ENCODE measurements at places on chromosomes 1 and 21. TPM values are rescaled to one million over a fixed set of nuclear protein-coding genes. Genes with fewer than 3 reads are reported as not detected.
A peak's percentile ranks its signal among the peaks of the same experiment; 100 is the strongest.

Gene NGF
- total RNA-seq, result 2.9 TPM

Gene VWA5B1
- total RNA-seq, result under 0.01 TPM

Gene FBXO2
- total RNA-seq, result 3.1 TPM

Gene PTPN7
- 0.78 TPM for total RNA-seq

Gene CHODL
- 4.1 TPM for total RNA-seq

Gene MPZ
- 16.9 TPM for total RNA-seq

DNA sequence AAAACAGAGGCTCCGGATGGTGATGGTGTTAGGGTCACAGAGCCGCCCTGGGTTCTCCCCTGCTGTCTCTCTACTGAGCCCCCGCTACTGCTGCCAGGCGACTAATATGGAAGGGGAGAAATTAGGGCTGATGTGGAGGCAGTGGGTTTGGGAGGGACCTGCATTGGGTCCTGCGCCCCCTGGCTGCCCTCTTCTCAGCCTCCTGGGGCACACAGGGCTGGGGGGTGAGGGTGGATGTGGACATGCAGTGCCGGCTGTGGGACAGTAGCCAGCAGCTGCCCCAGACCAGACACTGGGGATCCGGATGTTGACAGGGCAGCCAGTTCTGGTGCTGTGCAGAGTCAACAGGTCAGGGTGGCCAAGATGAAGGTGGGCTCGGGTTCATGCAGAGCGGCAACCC lies 1.5 kb upstream of the CLCNKB start:
- H3K4me1 ChIP-seq, result no peaks in the 10 kb centered on the region
- no peaks in the 10 kb centered on the region for H3K27me3 ChIP-seq
- no peak for DNase-seq
- no peaks in the 10 kb centered on the region for H3K36me3 ChIP-seq
- no peak overlapping the region for H3K27ac ChIP-seq

DNA sequence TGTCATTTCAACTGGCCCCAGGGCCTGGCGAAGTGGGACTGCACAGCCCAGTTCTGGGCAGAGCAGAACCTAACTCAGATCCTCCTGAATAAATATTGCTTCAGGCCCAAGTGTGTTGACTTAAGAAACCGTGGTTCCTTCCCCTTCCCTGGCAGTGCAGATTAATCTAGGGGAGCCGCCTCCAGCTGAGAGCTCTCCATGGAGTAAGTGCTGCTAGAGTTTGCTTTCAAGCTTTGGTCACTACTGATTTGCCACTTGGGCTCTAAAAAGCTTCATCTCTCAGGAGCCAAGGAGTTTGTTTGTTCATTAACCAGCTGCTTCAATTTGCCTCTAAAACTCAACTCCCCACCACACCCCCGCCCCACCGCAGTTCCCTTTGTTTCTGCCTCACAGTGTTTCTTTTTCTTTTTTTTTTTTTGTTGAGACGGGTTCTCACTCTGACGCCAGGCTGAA lies 112.1 kb downstream of the DTL start:
- H3K4me1 ChIP-seq, result no peaks in the 10 kb centered on the region
- no peak for DNase-seq
- no peaks in the 10 kb centered on the region for H3K27me3 ChIP-seq

DNA sequence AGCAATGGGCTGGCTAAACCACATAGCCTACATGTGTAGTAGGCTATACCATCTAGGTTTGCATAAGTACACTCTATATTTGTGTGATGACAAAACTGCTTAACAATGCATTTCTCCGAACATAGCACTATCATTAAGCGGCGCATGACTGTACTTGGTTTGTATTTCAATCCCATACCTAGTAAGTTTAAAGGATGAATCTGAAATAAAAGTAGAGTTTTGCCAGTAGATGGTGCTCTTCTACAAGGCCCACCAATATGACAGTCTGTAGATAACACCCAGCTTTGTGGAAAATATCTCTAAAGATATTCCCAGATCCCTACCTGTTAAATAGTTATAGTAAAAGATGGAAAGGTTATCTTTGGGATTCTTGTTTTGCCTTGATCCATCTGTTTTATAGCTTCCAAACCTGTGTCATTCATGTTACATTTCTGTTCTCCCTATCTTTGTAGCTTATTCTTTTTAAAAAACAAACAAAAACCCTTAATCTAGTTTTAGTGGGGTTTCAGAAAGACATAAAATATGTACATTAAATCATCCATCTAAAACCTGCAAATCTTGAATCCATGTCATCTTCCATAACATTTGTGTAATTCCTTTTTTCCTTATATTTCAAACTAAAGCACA lies 33.9 kb upstream of the ASPM start:
- no peak for DNase-seq
- H3K4me1 ChIP-seq, result no peaks in the 10 kb centered on the region
- H3K36me3 ChIP-seq, result peaks cover 9% of the 10 kb centered on the region
- H3K27ac ChIP-seq, result no peak overlapping the region
- no peak overlapping the region for H3K4me3 ChIP-seq

- no peaks in the 10 kb centered on the region for H3K36me3 ChIP-seq
- H3K4me3 ChIP-seq, result no peak overlapping the region
- H3K27me3 ChIP-seq, result no peaks in the 10 kb centered on the region
- no peak for DNase-seq
These were observed 179.0 kb upstream of the PLD5 start for GRCh38 chr1:242703467-242703866.

GRCh38 chr1:59354709-59355337 lies 57.9 kb downstream of the FGGY start:
- peaks cover 18% of the 10 kb centered on the region for H3K4me1 ChIP-seq
- H3K36me3 ChIP-seq, result no peaks in the 10 kb centered on the region
- H3K27me3 ChIP-seq, result no peaks in the 10 kb centered on the region
- H3K4me3 ChIP-seq, result no peak overlapping the region

DNA sequence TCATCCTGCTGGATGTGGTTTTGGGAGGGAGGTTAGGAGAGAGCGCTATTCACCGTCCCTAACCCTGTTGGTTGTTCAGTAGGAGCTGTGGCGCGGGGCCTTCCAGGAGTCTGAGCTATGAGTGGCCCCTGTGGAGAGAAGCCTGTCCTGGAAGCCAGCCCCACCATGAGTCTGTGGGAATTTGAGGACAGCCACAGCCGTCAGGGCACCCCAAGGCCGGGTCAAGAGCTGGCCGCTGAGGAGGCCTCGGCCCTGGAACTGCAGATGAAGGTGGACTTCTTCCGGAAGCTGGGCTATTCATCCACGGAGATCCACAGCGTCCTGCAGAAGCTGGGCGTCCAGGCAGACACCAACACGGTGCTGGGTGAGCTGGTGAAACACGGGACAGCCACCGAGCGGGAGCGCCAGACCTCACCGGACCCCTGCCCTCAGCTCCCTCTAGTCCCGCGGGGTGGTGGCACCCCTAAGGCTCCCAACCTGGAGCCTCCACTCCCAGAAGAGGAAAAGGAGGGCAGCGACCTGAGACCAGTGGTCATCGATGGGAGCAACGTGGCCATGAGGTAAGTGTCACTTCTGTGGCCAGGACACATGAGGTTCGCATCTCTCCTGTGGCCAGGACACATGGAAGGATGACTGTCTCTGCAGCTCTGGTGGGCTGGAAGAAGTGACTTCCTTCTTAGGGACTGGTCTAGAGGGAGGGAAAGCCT lies 1.2 kb downstream of the ZC3H12A start:
- H3K36me3 ChIP-seq, result peaks cover 29% of the 10 kb centered on the region
- H3K4me3 ChIP-seq, result peak overlapping the region; percentile 92
- H3K27me3 ChIP-seq, result no peaks in the 10 kb centered on the region

DNA sequence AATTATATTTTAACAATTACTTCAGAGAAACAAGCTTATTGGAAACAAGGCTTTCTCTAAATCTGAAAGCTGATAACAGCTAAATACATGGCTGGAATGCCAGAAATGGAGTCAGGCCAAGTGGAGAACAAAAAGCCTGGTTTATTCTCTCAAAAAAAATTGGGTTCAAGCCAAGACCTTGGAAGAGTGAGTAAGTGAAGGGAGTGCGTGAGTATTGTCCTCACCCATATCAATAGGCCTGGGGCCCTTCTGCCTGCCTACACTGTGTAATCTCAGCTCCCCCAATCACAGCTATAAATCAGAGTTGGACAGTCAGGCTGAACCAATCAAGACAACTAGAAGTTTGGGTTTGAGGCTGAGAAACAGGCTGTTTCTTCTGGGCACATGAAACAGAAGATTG lies 7.4 kb downstream of the KYAT3 start:
- no peaks in the 10 kb centered on the region for H3K27me3 ChIP-seq
- peaks cover 54% of the 10 kb centered on the region for H3K4me1 ChIP-seq
- H3K36me3 ChIP-seq, result no peaks in the 10 kb centered on the region
- no peak overlapping the region for H3K4me3 ChIP-seq
- DNase-seq, result no peak

- DNase-seq, result no peak
- no peaks in the 10 kb centered on the region for H3K36me3 ChIP-seq
- H3K4me3 ChIP-seq, result no peak overlapping the region
- no peaks in the 10 kb centered on the region for H3K4me1 ChIP-seq
- no peak overlapping the region for H3K27ac ChIP-seq
These were observed 307.1 kb upstream of the RRP15 start for GRCh38 chr1:217977943-217978342.

- no peaks in the 10 kb centered on the region for H3K27me3 ChIP-seq
- no peak overlapping the region for H3K4me3 ChIP-seq
- peaks cover 3% of the 10 kb centered on the region for H3K4me1 ChIP-seq
- no peaks in the 10 kb centered on the region for H3K36me3 ChIP-seq
These were observed 5.0 kb upstream of the RNF2 start for GRCh38 chr1:185040408-185040735.

GRCh38 chr1:26017606-26018005 lies 4.0 kb upstream of the EXTL1 start:
- DNase-seq, result no peak
- no peaks in the 10 kb centered on the region for H3K27me3 ChIP-seq
- peaks cover 10% of the 10 kb centered on the region for H3K4me1 ChIP-seq
- no peak overlapping the region for H3K27ac ChIP-seq

DNA sequence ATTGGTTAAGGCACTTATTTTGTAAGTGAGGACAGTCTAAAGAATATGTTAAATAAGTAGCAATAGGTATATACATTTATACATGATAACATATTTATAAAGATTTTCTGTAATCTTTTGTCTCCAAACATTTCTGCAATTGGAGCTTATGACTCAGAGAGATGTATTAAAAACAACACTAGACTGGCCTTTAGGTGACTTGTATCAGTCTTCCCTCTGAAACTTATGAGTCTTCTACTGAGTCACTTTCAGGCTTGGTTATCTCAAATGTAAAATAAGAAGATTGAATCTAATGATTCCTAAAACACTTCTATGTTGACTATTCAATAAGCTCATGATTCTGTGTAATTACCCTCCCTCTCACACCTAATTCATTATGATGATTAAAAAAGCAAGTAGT lies 672.6 kb upstream of the NEGR1 start:
- no peak overlapping the region for H3K27ac ChIP-seq
- DNase-seq, result no peak
- H3K27me3 ChIP-seq, result no peaks in the 10 kb centered on the region
- no peaks in the 10 kb centered on the region for H3K36me3 ChIP-seq
- no peaks in the 10 kb centered on the region for H3K4me1 ChIP-seq
